ENCODE measurements at places on chromosomes 12 and 14.

- DNase-seq: no peak
Measured at GRCh38 chr14:38238878-38239277, 17.0 kb downstream of the CLEC14A start.

GRCh38 chr12:24719293-24719721 lies 229.6 kb downstream of the BCAT1 start:
- no peak for DNase-seq

- no peak for DNase-seq
Measured at GRCh38 chr12:13942826-13943225, 38.6 kb downstream of the GRIN2B start.

DNA sequence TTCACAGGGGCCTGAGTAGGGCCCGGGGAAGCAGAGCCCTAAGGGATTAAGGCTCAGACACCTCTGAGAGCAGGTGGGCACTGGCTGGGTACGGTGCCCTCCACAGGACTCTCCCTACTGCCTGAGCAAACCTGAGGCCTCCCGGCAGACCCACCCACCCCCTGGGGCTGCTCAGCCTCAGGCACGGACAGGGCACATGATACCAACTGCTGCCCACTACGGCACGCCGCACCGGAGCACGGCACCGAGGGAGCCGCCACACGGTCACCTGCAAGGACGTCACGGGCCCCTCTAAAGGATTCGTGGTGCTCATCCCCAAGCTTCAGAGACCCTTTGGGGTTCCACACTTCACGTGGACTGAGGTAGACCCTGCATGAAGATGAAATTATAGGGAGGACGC lies 7.1 kb downstream of the LTBR start:
- DNase-seq: no peak

- no peak for DNase-seq
Measured at GRCh38 chr14:53103636-53104340, 49.3 kb downstream of the DDHD1 start.

DNA sequence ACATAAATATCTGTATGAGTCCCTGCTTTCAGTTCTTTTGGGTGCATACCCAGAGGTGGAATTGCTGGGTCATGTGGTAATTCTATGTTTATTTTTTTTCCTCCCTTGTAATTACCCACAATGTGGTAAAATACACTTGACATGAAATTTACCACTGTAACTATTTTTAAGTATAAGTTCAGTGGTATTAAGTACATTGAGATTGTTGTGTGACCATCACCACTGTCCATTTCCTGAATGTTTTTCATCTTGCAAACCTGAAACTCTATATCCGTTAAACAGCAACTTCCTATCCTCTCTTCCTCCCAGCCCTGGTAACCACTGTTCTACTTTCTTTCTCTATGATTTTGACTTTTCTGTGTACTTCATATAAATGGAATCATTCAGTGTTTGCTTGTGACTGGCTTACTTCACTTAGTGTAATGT lies 51.4 kb downstream of the BORCS5 start:
- DNase-seq: no peak

DNA sequence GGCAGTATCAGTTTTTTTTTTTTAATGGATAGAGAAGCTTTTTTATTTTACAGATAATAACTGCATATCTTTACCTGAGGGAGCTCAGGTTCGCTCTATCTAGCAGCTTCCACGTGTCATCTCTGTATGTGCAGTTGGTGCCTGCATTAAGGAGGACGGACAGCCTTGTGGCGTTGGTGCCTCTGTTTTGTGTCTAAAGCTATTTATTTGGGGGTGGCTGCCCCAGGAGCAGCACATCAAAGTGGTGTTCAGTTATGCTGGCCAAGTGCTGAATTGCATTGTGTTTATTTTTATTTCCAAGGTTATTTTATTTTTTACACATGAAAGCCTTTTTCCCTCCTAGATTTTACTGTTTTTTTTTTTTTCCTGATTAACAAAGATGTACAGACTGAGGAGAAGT lies 59.7 kb downstream of the RASSF3 start:
- no peak for DNase-seq

DNA sequence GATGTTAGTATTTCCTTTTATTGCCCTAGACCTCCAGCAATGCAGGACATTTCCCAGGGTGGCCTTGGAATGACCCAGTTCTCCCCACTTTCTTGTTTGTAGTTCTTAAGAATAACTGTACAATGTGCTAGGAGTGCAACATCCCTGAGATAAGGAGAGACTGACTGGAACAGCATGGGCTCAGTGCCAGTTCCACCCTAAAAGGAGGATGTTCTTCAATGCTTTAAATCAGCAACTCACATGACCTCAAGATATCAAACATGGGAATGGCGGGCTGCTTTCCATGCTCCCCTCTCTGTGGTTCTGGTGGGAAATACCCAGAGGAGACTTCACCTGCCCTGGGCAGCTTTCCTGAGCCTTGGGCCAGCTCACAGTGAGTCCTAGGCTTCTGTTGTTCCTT lies 766.9 kb upstream of the FBXO33 start:
- no peak for DNase-seq

- no peak for DNase-seq
Measured at GRCh38 chr12:121858662-121859572, at the start of gene HPD. HPD (minus strand) TSS chr12:121858859; CDS start chr12:121858823, 36 bp downstream.

DNA sequence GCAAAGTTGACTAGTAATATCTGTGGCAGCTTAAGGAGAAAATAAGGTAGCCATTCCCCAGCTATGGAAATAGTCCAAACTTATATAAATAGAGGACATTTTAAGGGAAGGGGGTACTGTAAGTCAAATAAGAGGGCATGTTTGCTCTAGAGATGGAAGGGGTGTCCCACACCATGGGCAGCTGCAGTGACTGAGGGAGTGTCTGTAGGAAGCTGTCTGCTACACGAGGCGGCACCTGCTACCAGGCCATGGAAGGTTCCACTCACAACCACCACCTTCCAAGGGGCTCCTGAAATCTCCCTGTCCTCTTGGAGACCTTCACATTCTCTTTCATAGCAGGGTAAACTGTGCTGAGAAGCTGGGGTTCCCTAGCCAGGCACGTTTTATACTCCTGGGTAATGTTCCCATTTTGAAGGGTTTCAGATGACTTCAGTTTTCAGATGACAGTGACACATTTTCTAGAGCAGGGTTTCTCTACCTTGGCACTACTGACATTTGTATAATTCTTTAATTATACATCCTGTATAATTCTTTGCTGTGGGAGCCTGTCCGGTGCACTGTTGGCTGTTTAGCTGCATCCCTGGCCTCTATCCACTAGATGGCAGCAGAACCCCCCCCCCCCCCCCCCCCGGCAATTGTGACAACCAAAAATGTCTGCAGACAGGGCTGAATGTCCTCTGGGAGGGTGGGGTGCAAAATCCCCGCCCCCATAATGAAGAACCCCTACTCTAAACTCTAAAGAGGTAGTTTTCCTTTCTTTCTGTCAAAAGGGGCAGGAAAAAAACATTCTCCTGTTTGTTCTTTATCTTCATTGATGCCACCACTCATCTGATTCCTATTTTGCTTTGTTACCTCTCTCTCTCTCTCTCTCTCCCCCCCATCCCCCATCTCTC lies 11.6 kb upstream of the SMCO2 start:
- no peak for DNase-seq

DNA sequence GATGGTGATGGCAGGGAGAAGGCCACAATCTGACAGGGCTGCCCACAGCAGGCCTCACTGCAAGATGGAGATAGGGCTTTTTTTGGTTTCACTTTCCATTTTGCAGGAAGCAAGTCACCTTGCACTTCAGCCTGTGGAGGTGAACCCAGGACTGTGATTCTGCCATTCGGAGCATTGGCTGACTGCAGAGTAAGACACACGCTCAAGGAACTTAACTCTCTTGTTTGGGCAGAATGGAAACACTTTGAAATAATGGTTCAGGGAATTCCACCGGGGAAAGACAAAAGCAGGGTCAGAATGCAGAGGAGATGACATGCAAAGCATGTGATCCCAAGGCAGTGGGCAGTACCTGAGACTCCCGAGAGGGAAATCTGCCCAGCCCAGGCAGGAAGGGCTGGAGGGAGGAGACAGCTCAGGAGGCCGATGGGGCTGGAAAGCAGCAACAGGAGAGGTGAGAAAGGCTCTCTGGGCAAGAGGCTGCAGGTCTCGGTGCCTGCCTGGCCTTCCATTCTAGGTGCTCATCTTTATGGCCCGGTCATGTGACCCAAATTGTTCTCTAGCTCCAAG lies 58.7 kb upstream of the PRMT8 start:
- no peak for DNase-seq

- DNase-seq: no peak
Measured at GRCh38 chr12:27922531-27923139, 49.9 kb downstream of the PTHLH start.

- no peak for DNase-seq
Measured at GRCh38 chr12:95258803-95259202, 41.2 kb downstream of the VEZT start.

DNA sequence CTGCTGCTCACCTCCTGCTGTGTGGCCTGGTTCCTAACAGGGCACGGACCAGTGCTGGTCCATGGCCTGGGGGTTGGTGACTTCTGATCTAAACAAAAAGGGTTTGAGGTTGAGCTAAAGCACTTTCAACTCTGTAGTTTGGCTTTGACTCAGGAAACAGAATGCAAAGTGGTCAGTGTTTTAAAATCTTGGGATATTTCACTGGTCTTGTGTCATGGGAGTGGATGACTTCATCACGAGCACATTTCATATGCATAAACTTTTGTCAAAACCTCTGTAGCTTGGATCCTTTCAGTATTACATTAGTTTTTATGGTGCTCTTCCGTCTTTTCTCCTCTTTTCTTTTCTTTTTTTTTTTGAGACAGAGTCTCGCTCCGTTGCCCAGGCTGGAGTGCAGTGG lies 25.6 kb downstream of the FAM161B start:
- DNase-seq: no peak

GRCh38 chr14:60169722-60170121 lies 4.5 kb upstream of the DHRS7 start:
- DNase-seq: no peak

DNA sequence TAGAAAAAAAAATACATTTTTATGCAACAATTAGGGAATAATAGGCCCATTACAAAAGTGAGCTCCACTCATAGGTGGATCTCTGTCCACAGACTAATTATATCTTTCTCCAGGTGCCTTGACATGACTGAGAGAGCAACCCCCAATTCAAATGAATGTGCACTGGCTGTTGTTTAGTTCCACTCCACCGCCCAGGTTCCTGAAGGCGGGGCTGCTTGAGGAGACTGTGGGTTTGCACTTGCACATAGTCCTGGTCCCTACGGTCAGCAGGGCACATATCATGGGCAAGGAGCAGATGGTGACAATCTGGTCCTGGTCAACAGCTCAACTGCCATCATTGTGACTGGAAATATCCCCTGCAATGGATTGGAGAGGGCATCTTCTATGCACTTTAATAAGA lies 195.6 kb upstream of the PWP1 start:
- no peak for DNase-seq

DNA sequence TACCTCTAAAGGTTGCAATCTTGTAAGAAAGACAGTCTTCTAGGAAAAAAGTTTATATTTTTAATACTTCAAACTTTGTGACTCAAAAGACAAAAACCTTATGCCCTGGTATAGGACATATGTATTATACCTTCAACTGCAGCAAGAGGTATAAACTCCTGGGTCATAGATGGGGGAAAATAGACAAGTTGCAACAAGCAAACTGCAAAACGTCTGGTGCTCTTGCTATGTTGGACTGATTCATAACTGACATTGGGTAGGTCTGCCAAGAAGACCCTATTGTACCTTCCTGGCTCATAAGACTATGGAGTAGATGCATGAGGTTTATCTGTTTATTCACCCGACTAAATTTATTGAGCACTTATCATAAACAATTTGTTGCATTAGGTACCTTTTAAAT lies 40.9 kb downstream of the BEST3 start:
- no peak for DNase-seq

DNA sequence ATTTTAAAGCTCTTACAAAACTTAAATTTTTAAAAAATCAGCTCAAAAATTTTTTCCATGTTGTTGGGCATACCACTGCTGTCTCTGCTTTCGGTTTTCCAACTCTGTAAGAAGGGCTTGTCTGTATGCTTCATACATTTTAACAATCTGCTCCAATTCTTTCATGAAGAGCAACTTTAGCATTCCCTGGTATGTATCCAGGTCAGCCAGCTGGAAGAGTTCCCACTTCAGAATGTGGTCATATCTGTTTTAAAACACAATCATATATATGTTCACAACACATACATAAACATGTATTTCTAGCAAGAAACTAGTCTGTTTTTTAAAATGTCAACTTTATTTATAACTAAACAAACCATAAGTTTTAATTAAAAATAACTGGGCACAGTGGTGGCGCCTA lies 33.0 kb downstream of the SAV1 start:
- DNase-seq: no peak

GRCh38 chr12:103705927-103706326 lies 118.9 kb downstream of the STAB2 start:
- DNase-seq: no peak

- no peak for DNase-seq
Measured at GRCh38 chr12:67540920-67541624, 107.5 kb upstream of the DYRK2 start.

DNA sequence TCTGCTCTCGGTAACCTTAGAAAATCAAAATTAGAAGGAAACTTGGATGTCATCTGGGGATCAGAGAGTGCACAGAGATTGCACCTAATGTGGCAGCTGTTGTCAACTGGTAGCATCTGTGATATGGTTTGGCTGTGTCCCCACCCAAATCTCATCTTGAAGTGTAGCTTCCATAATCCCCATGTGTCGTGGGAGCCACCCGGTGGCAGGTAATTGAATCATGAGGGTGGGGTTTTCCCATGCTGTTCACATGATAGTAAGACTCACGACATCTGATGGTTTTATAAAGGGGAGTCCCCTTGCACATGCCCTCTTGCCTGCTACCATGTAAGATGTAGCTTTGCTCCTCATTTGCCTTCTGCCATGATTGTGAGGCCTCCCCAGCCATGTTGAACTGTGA lies 127.7 kb upstream of the SRRM4 start:
- no peak for DNase-seq

GRCh38 chr14:95267306-95267705 lies 52.4 kb downstream of the CLMN start:
- DNase-seq: no peak

DNA sequence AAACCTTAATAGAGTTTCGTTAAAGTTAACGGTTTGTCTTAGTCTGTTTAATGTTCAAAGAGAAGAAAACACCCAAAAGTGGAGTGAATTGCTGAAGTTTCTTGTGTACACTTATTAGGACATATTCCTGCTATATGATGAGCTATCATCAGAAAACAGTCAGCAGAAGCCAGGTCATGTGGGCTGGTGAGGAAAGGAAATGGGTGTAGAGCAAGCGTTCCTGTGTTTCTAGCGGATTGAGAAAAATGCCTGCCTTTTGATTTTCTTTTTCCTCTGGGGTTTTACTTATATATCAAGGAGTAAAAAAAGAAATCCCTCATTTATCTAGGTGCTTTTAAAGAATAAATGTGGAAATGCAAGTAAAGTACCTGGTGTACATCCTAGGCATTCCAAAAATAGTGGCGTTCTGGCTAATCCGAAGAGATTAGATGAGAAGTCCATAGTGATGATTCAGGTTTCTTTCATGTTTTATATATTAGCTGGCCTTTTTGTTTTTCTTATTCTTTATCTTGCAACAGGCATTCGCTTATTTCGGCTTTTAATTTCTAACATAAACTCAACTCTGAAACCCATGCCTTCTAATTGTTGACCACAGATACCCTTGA lies 50.7 kb downstream of the FLRT2 start:
- DNase-seq: no peak

- DNase-seq: no peak
Measured at GRCh38 chr12:6384499-6385436, 806 bp downstream of the LTBR start.

GRCh38 chr12:76422543-76423438 lies 74.6 kb upstream of the BBS10 start:
- DNase-seq: no peak

- DNase-seq: no peak
Measured at GRCh38 chr12:123900871-123901376, 71.7 kb downstream of the CCDC92 start.
